ENCODE measurements at places on chromosomes 11 and 22.

GRCh38 chr22:22683668-22684361 lies 39.4 kb downstream of the GGTLC2 start:
- no peak for DNase-seq

GRCh38 chr22:37253126-37253660 lies 9.1 kb upstream of the RAC2 start:
- no peak for DNase-seq

DNA sequence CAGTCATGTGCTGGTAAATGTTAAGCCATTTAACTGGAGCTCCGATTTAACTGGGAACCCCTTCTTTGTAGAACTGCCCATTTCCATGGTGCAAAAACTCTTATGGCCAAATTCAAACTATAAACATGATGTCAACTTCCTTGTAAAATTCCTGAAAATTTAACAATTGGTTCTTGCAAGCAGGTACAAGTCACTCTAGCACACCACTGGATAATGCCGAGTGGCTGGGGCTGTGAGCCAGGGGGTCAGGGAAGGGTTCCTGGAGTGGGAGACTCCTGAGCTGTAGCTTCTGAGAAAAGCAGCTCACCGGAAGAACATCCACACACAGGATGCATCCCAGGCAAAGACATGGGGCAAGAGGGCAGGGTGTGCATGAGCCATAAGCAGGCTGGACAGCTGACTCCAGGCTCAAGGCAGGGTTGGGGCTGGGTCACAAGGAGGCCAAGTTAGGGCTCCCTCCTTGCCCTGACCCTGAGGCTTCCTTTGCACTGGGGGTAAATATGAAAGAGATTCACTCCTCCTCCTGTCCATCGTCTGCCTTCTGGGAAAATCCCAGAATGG lies 18.2 kb downstream of the P2RY2 start:
- no peak for DNase-seq

DNA sequence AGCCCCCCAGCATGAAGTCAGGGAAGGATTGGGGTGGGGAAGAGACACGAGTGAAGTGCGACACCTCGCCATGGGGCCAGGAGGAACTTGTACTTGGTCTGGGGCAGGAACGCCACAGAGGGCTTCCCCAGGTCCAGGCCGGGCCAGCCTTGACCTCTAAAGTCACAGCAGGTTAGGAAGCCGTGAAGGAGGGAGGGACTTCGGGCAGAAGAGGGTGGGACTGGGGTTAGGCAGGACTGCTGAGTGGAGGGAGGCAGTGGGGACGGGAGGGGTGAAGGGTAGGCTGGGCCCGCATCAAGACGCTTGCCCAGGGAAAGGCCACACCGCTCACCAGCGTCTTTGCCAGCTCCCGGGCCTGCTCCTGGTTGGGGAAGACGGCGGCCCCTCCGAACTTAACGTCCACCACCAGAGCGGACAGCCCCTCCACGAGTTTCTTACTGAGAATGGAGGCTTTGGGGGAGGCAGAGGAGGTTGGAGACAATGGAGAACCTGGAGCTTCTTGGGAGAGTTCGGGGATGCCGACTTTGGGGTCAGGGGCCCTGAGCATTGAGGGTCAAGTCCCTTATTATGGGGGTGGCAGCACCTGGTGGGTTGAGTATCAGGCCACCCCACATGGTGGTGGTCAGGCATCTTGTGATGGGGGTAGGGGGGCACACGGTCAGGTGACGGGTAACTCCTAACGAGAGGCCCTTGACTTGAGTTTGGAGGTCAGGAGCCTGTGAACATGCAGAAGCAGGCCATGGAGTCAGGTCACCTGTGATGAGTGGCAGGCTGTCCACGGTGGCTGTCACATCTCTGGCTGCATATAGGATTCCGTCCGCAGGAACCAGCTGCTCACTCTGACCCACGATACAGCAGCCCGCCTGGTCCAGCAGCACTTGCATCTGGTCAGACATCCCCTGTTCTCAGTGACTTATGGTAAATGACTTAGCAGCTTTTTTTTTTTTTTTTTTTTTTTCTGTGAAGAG lies 1.7 kb upstream of the SCO2 start:
- no peak for DNase-seq

GRCh38 chr11:10441091-10441490 lies 14.0 kb upstream of the AMPD3 start:
- DNase-seq = no peak

DNA sequence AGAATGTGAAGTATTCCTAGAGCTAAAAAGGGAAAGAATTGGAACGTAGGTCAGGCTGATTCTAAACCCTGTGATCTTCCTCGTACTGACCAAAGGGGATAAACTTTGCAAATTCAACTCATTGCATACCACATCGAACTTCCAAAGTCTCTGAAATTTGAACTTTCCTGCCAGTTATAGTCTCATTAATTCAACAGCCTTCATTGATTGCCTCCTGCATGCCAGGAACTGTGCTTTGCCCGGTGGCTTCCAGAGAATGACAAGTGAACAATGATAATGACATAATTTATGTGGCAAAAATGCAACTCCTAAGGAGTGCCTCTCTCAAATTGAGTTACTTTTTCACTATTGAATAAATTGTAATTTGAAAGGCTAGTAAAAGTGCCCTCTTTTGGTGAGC lies 107.7 kb upstream of the LDLRAD3 start:
- no peak for DNase-seq

GRCh38 chr11:10752486-10752885 lies 1.4 kb downstream of the CTR9 start:
- no peak for DNase-seq

DNA sequence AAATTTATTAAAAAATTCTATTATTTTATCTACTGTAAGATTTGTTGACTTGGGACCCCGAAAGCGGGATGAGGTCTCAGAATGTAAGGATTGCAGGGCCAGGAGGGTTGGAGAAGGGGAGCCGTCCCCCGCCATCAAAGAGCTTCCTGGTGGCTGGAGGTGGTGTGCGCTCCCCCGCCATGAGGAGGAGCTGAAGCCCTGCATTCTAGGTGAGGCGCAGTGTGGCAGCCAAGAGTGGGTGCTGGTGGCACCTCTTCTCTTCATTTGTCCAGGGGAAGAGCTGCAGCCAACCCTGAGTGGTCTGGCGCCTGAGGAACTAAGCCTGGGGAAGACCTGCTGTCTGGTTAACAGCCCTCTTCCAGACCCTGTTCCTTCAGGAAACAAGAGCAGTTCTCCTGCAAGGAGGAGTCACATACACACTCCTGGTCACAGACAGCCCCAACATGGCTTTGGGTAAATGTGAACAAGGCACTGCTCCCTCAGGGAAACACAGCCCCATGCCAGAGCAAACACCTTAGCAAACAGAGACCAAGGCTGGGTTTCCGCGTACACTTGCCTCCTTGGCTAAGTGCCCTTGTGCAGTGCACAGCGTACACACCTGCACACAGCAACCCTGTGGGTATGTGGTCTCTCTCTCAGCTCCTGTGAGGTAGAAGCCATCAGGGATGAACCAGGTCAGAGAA lies 17.3 kb downstream of the RTN4RL2 start:
- no peak for DNase-seq

- DNase-seq = no peak
These were observed 244.7 kb downstream of the SOX6 start for GRCh38 chr11:16111690-16112089.

- no peak for DNase-seq
These were observed 1.0 kb upstream of the TOB2 start for GRCh38 chr22:41447435-41448188.

- no peak for DNase-seq
These were observed 65.9 kb upstream of the PICALM start for GRCh38 chr11:86134580-86135318.

DNA sequence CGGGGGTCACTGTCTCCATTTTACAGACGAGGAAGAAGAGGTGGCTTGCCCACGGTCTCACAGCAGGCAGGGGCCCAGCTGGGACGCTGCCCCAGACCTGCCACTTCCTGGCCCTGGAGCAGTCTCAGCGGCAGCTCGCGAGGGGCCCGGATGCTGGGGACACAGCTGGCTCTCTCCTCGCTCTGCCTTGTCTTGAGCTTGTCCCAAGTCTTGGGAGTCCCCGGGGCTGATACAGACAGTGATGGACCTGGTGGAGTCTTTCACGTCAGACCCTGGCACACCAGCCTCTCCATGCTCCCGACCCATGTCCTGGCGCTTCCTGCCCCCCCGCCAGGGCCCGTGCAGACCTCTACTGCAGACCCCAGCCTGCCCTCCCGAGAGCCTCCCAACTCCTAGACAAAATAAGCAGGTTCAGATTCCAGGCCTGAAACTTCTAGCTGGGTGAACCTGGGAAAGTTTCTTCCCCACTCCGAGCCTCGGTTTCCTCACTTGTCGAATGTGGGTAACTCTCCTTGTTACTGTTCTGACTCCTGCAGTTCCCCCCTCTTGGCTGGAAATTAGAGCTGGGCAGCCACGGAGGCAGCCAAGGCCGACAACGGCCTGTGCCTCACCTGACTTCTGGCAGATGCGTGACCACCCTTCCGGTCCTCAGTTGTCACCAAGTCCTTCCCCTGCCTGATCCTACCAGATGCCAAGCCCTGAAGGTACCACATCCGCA lies 145.4 kb downstream of the CACNA1I start:
- no peak for DNase-seq

DNA sequence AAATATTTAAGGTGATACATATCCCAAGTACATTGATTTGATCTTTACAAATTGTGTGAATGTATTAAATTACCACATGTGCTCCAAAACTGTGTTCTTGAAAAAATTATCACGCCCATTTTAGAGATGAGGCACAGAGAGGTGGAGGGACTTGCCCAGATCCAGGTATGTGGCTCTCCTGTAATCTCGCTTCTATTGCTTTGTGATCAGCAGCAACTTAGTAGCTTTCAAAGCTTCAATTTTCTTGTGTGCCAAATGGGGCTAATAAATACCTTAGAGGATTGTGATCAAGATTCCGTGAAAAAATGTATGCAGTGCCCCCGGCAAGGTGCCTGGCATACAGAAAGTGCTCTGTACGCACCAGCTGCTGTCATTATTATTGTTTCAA lies 18.0 kb downstream of the PTPRJ start:
- no peak for DNase-seq

DNA sequence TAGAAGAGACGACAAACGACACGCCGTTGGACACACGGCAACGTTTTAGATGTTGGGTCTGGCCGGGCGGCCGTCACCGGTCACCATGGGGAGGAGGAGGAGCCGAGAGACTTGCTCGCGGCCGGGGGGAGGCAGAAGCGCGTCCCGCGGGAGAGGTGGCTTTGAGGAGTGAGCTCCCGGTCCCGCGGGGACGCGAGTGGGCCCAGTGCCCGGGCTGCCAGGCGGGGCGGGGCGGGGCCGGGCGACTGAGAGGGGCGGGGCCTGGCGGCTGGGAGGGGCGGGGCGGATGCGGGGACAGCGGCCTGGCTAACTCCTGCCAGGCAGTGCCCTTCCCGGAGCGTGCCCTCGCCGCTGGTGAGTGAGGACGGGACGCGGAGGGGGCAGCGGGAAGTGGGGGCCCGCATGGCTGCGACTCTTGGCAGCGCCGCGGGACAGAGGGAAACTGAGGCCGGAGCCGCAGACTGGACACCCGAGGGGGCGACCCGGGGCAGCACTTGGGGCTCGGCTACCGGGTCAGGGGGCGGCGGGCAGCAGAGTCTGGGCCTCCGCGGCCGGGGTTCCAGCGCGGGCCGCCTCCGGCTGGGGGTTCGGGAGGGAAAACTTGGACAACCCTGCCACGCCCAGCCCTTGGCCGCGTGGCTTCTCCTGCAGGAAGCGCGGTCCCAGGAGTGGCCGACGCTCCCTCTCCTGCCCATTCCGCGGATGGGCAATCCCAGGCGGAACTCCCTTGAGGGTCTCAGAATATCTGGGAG lies at the start of gene TSPO:
Gene TSPO, plus strand, starts transcription at position 309 of the 752 bp plus-strand sequence. CDS start 7,680 bp downstream, outside the sequence.
- no peak for DNase-seq

Measured in NCI-H1417 treated with DMSO at 0.1 percent for 48 hours (cell line).